Endodermal cell (in vitro differentiated cells): ENCODE measurements at places on chromosomes 16 and 17. TPM values are rescaled to one million over a fixed set of nuclear protein-coding genes. Genes with fewer than 3 reads are reported as not detected.
A peak's percentile ranks its signal among the peaks of the same experiment; 100 is the strongest.

The SDK2 gene
- 4.1 to 6.3 TPM (median 5.9 TPM) in 3 replicates for total RNA-seq

The ABAT gene
- 2.4 to 9.7 TPM (median 9.3 TPM) in 3 replicates for total RNA-seq

The RNF112 gene
- total RNA-seq = 0.88 and 1.9 TPM in 2 replicates

The SLC5A10 gene
- 0.11 and 0.29 TPM in 2 replicates for total RNA-seq

- H3K27me3 ChIP-seq = no peaks in the 10 kb centered on the region
- DNase-seq = no peak
- H3K4me1 ChIP-seq = no peaks in the 10 kb centered on the region
- no peak overlapping the region for H3K4me3 ChIP-seq
Measured at GRCh38 chr16:65945493-65945892, 421.0 kb upstream of the CDH5 start.

- H3K27me3 ChIP-seq = no peaks in the 10 kb centered on the region
- no peak overlapping the region for H3K27ac ChIP-seq
- peaks cover 24% of the 10 kb centered on the region for H3K36me3 ChIP-seq
- DNase-seq = no peak
- H3K4me3 ChIP-seq = peak overlapping the region; percentile 78
- peaks cover 9% of the 10 kb centered on the region for H3K4me1 ChIP-seq
Measured at GRCh38 chr17:63698381-63698885, 1.5 kb downstream of the LIMD2 start.

- DNase-seq = no peak
- no peaks in the 10 kb centered on the region for H3K27me3 ChIP-seq
- H3K27ac ChIP-seq = no peak overlapping the region
- no peaks in the 10 kb centered on the region for H3K36me3 ChIP-seq
- no peaks in the 10 kb centered on the region for H3K4me1 ChIP-seq
Measured at GRCh38 chr16:8199390-8199789, 390.9 kb downstream of the TMEM114 start.

GRCh38 chr16:3655030-3655395 is 522 bp downstream of the DNASE1 start:
- no peaks in the 10 kb centered on the region for H3K27me3 ChIP-seq
- H3K27ac ChIP-seq = peak overlapping the region; percentile 32
- H3K36me3 ChIP-seq = peaks cover 62% of the 10 kb centered on the region
- H3K4me1 ChIP-seq = peaks cover 6% of the 10 kb centered on the region
- DNase-seq = peak; percentile 44

- no peaks in the 10 kb centered on the region for H3K4me1 ChIP-seq
- H3K36me3 ChIP-seq = no peaks in the 10 kb centered on the region
- DNase-seq = no peak
- H3K27me3 ChIP-seq = no peaks in the 10 kb centered on the region
Measured at GRCh38 chr17:16905593-16906191, 66.2 kb downstream of the TNFRSF13B start.

- H3K27ac ChIP-seq = no peak overlapping the region
- no peaks in the 10 kb centered on the region for H3K36me3 ChIP-seq
- H3K27me3 ChIP-seq = no peaks in the 10 kb centered on the region
- H3K4me3 ChIP-seq = no peak overlapping the region
- peaks cover 3% of the 10 kb centered on the region for H3K4me1 ChIP-seq
Measured at GRCh38 chr17:65913326-65913850, 278.5 kb downstream of the CEP112 start.

DNA sequence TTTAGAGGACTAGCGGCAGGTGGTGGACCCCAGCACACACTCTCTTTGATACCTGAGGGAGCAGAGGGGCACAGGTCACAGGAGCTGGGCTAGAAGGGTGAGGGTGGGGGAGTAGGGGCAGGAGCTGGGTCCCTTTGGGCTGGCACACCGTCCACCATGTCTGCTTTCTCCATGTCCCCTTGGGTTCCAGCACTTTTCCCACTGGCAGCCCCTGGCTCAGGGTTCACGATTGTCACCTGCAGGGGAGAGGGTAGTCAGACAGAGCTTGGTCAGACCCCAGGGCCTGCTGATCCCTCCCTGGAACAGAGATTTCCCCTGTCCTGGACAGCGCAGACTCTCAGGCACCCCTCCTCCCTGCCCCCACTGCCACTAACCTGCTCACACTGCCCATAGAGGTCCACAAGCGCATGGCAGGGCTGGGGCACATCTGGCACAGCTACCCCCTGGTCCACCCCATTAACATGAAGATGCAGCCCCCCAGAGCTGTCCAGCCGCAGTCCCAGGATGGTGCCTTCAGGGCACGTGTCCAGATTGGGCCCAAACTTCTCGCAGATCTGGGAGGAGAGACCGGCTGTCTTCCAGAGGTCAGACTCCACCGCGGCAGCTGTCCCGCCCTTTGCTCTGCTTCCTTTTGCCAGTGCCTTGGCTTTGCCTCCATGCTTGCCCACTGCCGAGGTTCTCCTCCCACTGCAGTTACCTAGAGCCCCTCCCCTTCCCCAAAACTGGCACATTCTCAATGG is 3.1 kb upstream of the GPS2 start:
- H3K36me3 ChIP-seq = peaks cover 57% of the 10 kb centered on the region
- H3K4me3 ChIP-seq = no peak overlapping the region
- no peaks in the 10 kb centered on the region for H3K27me3 ChIP-seq
- no peak for DNase-seq
- H3K27ac ChIP-seq = no peak overlapping the region

DNA sequence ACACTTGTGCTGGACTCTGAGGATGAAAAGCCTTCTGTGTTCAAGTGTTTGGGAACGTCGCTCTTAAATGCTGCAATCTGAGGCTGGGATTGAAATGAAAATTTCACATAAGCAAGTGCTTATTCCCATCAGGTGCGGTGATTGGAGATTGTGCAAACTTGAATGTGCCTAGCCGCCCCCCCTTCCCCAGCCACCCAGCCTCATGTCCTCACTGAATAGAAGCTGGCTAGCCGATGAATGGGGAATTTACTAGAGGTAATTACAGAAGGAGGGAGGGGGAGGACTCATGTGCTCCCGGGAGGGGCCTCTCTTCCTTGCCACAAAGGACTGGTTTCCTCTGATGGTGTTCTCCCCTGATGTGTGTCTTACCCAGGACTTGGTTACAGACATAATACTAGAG is 544.8 kb upstream of the EEF2KMT start:
- no peaks in the 10 kb centered on the region for H3K27me3 ChIP-seq
- no peaks in the 10 kb centered on the region for H3K36me3 ChIP-seq
- H3K4me1 ChIP-seq = no peaks in the 10 kb centered on the region
- H3K27ac ChIP-seq = no peak overlapping the region

- no peak overlapping the region for H3K4me3 ChIP-seq
- H3K27ac ChIP-seq = no peak overlapping the region
- H3K36me3 ChIP-seq = peaks cover 47% of the 10 kb centered on the region
Measured at GRCh38 chr17:2685696-2686095, 25.9 kb downstream of the CLUH start.

DNA sequence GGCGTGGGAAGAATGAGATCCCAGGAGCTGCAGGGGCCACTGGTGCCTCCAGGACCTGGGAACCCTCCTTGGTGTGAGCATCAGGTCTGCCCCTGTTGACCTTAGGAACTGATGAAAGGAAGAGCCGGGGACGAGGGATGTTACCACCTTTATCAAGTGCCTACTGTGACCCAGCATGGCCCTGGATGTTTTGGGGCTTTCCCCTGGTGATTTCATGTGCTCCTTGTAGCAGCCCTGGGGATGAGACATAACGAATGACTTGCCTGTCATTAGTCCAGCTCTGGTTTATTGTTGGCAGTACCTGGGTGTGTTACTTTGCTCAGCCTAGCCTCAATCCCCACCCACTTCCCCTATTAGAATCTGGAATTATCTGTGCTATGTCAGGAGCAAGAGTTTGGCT is 39.9 kb downstream of the WSCD1 start:
- no peaks in the 10 kb centered on the region for H3K4me1 ChIP-seq
- H3K27me3 ChIP-seq = peaks cover 20% of the 10 kb centered on the region
- DNase-seq = peak; percentile 68

DNA sequence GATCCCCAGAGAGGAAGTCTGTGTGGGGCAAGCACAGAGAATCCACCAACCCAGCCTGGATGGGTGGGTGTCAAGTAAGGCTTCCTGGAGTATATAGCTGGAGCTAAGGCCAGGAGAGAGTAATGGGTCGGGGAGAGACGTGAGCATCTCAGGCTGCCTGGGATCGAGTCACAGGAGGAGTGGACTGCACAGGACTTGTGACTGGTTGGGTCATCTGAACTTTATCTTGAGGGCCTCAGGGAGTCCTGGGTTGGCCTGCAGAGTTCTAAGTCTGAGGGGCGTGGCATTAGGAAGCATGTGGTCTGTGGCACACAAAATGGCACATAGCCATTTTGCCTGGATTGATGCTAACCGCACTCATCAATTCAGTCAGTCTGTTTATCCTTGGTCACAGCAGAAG is 1.5 kb downstream of the PLA2G15 start:
- H3K36me3 ChIP-seq = no peaks in the 10 kb centered on the region
- H3K4me1 ChIP-seq = peaks cover 3% of the 10 kb centered on the region
- no peak overlapping the region for H3K27ac ChIP-seq
- no peak overlapping the region for H3K4me3 ChIP-seq
- DNase-seq = no peak

DNA sequence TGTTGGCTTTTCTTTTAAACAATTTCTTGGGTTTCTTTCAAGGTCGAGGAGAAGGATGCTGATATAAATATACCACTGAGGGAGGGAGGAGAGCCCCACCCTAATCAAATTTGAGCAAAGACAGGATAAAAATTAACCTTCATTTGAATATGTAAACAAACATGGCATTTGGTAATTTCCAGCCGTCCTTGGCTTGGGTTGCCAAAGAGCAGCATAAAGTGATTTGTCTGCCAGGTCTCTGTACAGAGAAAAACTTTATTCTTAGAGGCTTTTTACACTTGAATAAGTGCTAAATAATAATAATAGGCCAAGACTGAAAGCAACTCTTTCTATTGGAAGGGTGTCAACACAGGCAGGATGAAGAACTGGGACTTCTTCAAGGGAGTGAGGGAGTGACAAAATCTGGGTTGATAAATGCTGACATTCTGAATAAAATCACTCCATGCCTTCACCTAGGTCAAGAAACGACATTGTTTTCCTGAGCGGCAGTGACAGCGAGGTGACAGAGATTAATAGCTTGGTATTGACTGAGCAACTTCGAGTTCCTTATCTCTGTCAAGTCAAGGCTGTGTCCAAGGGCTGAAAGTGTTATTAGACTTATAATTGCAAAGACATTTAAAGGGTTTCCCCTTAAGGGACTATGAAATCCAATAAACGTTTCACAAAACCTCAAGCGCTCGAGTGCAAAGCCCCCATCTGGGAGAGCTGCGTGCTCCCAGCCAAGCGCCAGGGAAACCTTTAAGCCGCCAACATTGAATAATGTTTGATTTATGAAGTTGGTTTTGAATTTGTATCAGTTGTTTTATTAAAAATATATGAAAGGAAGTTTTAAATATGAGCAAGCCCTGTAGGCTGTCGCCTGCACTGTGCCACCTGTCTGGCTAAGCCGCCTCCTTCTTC is 269.5 kb upstream of the N4BP1 start:
- no peaks in the 10 kb centered on the region for H3K4me1 ChIP-seq
- DNase-seq = no peak
- no peak overlapping the region for H3K4me3 ChIP-seq
- H3K27ac ChIP-seq = peak overlapping the region; percentile 16

DNA sequence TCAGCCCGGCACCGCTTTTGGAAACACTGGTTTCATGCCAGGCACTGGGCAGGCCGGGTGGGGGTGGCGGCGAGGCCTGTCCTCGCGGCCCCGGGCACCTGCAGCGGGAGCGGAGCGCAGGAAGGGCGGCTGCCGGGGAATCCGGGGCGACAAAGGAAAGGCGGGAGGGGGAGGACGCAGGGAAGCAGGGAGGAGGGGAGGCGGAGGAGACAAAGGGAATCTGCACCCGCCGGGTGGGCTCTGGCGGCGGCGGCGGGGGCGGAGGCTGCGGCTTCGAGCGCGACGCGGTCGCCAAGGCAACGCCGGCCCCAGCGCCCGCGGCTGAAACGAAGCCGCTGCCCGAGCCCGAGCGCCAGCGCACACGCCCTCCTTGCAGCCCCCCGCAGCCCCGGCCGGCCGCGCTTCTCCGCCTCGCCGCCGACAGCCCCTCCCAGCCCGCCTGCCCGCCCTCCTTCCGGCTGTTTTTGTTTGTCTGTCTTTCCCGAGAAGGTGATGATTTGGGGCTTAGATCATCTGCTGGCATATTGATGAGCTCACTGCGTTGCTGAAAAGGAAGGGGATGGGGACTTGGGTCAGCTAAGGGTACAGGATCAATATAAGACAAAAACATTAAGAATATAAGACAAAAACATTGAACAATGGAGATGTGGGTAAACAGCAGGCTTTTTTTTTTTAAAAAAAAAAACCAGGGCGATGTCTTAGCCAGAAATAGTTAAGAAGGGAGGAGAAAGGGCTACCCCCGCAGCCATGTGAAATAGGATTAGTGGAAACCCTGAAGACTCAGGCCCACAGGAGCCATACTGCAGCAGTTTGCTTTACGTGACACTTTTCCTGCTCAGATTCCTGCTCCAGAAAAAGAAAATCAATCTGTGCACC is 32.7 kb downstream of the CDK5R1 start:
- peak overlapping the region; percentile 98 for H3K27ac ChIP-seq
- H3K27me3 ChIP-seq = no peaks in the 10 kb centered on the region
- no peaks in the 10 kb centered on the region for H3K36me3 ChIP-seq
- peaks cover 29% of the 10 kb centered on the region for H3K4me1 ChIP-seq

GRCh38 chr16:88059701-88060386 is 108.6 kb downstream of the BANP start:
- H3K27me3 ChIP-seq = no peaks in the 10 kb centered on the region
- no peak for DNase-seq
- H3K36me3 ChIP-seq = peaks cover 7% of the 10 kb centered on the region
- H3K27ac ChIP-seq = no peak overlapping the region
- H3K4me3 ChIP-seq = no peak overlapping the region

- H3K4me1 ChIP-seq = no peaks in the 10 kb centered on the region
- DNase-seq = peak; percentile 78
- H3K4me3 ChIP-seq = no peak overlapping the region
- H3K27ac ChIP-seq = no peak overlapping the region
- no peaks in the 10 kb centered on the region for H3K27me3 ChIP-seq
- no peaks in the 10 kb centered on the region for H3K36me3 ChIP-seq
Measured at GRCh38 chr17:75010683-75011400, 1.6 kb upstream of the MRPL58 start.

GRCh38 chr16:73306901-73307413 is 259.0 kb upstream of the ZFHX3 start:
- H3K36me3 ChIP-seq = no peaks in the 10 kb centered on the region
- no peak for DNase-seq
- no peak overlapping the region for H3K4me3 ChIP-seq
- no peaks in the 10 kb centered on the region for H3K27me3 ChIP-seq
- H3K27ac ChIP-seq = no peak overlapping the region

GRCh38 chr17:66317629-66318028 is 15.2 kb downstream of the PRKCA start:
- H3K4me1 ChIP-seq = no peaks in the 10 kb centered on the region
- no peaks in the 10 kb centered on the region for H3K36me3 ChIP-seq
- no peaks in the 10 kb centered on the region for H3K27me3 ChIP-seq
- H3K4me3 ChIP-seq = no peak overlapping the region
- DNase-seq = no peak

DNA sequence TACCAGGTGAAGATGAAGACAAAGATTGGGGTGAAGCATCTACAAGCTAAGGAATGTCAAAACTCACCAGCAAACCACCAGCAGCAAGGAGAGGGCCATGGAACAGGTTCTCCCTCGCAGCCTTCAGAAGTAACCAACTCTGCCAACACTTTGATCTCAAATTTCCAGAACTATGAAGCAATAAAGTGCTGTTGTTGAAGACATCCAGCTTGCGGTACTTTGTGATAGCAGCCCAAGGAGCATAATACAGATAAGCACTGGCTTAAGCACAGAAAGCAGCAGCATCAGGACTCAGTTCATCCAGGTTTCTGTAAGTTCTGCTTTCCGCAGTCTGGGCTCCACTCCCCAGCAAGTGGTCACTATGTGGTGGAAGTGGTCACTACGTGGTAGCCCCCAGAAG is 16.0 kb upstream of the CDRT4 start:
- H3K27ac ChIP-seq = no peak overlapping the region
- H3K36me3 ChIP-seq = peaks cover 68% of the 10 kb centered on the region
- H3K4me1 ChIP-seq = peaks cover 5% of the 10 kb centered on the region
- H3K4me3 ChIP-seq = no peak overlapping the region
